Suprapubic skin (tissue), 4 donors: ENCODE measurements at places on chromosomes 2 and 18.

- no peak for DNase-seq
Measured at GRCh38 chr2:26917135-26917836, 53.2 kb upstream of the MAPRE3 start.

DNA sequence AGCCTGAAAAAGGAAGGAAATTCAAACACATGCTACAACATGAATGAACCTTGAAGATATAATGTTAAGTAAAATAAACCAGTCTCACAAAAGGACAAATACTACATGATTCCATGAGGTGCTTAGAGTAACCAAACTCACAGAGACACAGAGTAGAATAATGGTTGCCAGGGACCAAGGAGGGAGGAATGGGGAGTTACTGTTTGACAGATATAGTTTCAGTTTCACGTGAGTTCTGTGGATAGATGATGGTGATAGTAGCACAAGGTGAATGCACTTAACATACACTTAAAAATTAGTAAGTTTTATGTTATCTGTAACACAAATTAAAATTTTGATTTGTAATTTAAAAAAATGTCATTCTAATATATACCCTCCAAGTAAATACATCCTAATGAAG lies 106.9 kb upstream of the ACVR1C start:
- DNase-seq, result no peak

DNA sequence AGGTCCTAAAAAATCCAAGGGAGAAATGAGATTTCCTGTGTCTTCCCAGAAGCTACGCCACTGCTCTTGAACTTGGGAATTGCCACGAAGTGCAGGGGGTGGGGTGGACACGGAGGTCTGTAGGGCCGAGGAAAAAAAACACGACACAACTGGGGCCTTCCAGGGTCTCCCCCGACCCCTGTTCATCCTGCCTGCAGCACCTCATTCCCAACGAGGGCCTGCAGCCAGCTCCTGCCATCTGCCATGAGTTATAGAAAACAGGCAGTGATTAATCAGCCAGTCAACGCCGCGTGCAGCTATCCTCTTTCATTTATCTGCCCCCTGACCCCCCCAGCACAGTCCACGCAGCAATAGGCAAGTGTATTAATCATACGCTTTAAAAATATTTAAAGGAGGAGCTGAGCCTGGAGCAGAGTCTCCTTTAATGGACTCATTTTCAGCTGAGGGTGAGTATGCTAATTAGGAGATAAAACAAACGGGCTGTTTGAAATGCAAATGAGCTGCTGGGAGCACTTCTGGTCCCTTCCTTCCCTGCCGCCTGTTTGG lies 209.9 kb downstream of the TFCP2L1 start:
- no peak for DNase-seq

GRCh38 chr2:229712136-229712535 lies 2.2 kb downstream of the DNER start:
- DNase-seq, result no peak

DNA sequence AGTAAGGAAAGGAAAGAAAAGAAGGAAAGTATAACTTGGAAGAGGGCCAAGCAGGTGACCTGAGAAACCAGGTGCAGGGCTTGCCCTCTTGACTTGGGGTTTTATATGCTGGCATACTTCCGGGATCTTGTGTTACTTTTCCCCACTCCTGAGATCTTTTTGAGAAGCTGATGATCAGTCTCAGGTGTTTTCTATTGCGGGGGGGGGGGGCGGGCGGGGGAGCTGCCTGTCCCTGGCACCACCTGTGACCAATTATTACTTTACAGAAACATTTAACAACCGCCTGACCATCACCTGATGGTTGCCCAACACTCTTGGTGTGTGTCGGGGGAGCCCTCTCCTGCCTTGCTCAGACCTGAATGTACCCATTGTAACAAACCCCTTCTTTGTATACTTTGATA lies 6.9 kb upstream of the CASP10 start:
- no peak for DNase-seq

DNA sequence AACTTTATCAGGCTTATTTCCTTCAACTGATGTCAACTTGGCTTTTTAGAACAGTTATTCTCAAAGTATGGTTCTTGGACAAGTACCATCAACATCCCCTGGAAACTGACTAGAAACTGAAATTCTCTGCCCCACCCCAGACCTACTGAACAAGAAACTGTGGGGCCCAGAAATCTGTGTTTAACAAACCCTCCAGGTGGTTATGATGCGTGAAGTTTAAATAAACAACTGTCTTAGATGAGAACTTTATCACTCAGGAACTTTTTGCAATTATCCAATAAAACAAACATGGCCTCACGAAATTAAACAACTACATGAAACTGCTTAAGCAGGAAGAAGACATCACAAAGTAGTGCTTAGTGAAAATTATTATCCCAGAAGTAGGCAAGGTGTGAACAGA lies 4.4 kb downstream of the HIBCH start:
- DNase-seq, result no peak

GRCh38 chr18:47821314-47821713 lies 109.1 kb downstream of the SMAD2 start:
- no peak for DNase-seq

GRCh38 chr2:18560797-18561085 lies 288 bp upstream of the RDH14 start:
- DNase-seq, result no peak

DNA sequence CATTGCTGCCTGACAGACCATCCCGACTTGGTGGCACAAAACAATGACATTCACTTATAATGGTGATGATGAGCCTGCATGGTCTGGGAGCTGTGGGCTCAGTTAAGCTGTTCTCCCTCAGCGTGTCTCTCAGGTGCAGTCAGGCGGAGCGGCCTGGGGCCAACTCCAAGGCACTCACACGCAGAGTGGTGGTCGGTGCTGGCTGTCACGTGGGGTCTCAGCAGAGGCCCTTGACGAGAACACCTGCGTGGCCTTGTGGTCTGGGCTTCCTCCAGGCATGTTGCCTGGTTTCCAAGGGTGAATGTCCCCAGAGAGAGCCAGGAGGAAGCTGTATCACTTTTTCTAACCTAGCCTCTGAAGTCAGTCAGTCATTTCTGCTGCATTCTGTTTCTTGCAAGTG lies 29.8 kb downstream of the ARMC9 start:
- no peak for DNase-seq

- DNase-seq, result no peak
Measured at GRCh38 chr18:26091047-26091630, 726 bp upstream of the SS18 start.
